ENCODE measurements at places on chromosomes 2 and 18.

DNA sequence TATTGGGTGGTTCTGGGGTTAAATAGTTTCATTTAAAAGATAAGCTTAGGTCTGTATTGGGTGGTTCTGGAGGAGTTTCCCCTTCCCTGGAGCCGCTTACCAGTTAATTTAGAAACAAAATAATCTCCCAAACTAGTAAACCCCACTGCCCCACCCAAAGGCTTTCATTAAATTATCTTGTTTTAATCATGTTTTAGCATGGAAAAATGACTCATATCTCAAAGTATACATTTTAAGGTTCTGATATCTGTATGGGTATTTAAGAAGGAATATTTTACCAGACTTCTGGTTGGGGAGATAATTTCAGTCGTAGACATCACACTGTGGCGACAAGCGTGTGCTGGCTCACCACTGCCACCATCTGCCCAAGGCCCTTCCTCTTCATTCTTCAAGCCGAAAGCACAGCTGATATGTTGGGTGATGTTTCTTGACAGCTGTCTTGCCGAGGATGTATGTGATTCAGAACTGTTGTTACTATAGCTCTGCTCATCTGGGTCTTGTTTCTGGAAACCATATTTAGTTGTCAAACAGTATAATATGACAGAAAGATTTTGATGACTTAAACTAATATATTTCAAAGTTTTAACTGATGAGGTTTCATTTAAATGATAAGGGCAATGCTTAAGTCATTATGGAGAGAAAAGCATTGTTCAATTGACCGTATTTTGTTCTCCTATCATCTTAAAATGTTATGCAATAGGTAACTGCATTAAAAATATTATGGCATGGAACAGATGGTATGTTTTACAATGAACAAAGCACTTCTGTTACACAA lies 5.1 kb downstream of the FIGLA start:
- no peak for DNase-seq

DNA sequence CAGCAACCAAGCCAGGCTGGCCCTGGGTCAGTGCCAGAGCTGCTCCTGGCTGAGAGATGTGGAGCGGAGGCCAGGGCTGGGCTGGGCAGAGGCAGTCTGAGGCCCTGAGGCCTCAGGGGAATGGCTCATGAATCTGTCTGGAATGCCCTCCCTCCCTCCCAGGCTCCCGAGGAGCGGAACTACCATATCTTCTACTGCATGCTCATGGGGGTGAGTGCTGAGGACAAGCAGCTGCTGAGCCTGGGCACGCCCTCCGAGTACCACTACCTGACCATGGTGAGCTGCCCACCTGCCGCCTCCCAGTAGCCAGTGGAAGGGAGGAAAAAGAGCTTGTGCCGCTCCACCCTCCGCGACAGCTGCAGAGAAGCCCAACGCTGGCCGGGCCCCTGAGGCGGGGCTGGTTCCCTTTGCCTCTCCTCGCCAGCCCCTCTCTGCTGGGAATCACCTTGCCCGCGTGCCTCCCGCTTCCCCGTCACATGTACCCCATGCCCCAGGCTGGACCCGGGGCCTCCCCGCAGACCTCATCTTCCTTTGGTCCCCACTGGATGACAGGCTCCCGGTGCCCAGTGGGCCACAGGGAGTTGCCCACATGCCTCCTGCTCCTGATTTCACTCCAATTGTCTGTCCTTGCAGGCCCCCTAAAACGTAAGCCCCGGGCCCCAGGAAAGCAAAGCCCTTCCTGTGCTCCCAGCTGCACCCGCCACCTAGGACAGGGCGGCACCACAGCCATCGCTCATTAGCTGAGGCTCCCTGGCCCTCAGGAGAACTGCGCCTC lies 41.1 kb downstream of the MYO7B start:
- no peak for DNase-seq

DNA sequence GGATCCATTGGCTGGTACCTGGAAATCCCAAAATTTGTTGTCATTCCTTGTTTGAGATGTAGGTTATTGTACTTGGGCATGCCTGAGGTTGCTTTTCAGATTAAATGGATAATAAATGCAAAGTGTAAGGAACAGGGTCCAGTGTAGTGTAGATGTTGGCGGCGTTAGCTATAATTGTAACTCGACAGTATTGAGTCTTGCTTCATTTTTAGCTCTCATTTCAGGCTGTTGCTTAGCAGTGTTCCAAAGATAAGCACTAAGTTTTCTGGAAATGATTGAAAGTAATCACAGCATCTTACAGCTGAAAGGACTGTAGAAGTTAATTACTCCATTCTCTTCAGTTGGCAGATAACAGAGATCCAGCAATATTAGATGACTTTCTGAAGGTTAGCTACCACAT lies 47.8 kb upstream of the SPTBN1 start:
- no peak for DNase-seq

DNA sequence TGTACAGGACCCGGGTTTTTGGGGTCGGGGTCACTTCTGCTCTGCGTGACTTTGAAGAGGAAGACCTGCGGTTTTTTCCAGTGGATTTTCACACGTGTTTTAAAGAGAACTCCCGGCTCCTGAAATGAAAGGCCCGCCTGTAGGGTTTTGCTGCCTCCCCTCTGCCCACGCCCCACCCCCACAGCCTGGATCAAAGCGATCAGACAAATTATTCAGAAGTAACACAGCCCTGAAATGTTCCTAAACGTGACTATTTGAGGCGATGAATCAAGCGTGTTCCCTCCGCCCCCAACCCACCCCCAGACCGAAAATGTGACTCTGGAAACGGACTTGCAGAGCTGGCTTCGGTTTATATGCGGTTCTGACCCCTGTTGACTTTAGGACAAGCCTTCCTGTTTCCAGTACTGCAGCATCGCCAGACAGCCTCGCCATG lies 28.7 kb upstream of the SMIM21 start:
- DNase-seq = no peak

DNA sequence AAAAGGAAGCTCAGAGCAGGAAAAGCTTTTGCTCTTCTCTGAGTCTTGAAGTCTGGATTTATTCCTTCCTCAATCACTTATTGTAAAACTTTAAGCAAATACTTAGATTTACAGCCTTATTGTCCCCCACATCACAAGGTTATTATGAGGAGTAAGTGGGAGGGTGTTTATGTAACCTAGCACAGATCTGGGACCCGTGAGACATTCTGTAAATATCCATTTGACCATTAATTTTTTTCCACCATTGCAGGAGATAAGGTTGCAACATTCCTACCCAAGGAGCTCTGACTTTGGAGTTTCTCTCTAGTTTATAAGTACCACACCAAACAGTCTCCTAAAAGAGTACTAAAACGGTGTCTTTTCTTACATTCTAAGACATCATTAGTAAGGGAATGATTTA lies 52.1 kb upstream of the CTIF start:
- no peak for DNase-seq

DNA sequence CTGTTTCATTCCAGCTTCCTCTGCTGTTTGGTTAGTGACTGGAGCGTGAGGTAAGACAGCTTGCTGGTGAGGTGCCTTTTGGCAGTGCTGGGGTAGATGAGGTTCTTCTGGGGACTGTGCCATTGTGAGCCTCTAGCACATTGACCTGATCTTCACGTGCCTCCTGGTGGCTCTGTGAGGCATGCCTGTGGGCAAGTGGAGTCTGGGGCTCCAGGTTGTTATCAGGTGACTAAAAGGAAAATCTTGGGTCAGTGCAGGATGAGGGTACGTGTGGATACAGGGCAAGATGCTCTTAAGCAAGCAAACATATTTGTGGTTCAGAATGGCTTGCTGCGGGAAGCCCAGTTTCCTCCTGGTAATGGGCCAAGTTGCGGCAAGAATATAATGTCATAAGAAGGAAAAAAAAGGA lies 75.4 kb downstream of the FHOD3 start:
- no peak for DNase-seq

DNA sequence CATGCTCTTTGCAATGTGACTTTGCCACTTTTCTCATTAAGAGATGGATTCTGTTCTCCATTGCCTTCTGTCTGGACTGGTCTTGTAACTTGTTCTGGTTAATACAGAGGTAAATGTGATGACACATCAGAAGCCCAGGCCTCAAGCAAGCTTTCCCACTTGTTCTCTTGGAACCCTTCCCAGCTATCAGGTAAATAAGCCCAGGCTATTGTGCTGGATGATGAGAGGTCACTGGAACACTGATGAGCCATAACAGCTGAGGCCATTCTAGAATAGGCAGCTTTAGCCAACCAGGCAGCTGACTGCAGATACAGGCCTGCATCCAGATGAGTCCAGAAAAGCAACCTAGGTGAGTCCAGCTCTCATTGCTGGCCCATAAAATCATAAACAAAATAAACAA lies 1007.0 kb upstream of the ACVR2A start:
- no peak for DNase-seq

DNA sequence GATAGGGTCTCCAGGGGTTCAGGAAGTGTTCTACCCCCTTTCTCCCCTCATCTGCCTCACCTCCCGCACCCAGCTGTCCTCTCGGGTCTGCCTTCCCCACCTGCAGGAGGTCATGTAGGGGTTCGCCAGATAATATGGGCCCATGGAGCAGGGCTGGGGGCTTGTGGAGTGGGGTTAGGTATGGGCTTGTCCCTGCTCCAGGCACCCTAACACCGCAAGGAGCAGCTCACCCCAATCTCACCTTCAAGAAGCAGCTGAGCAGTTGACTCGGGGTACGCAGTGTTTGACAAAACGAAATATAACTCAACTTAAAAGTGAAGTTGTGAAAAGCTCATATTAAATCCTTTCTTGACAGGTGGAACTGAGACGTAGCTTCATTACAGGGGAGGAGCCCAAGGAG lies 99.6 kb downstream of the CTIF start:
- DNase-seq = no peak

DNA sequence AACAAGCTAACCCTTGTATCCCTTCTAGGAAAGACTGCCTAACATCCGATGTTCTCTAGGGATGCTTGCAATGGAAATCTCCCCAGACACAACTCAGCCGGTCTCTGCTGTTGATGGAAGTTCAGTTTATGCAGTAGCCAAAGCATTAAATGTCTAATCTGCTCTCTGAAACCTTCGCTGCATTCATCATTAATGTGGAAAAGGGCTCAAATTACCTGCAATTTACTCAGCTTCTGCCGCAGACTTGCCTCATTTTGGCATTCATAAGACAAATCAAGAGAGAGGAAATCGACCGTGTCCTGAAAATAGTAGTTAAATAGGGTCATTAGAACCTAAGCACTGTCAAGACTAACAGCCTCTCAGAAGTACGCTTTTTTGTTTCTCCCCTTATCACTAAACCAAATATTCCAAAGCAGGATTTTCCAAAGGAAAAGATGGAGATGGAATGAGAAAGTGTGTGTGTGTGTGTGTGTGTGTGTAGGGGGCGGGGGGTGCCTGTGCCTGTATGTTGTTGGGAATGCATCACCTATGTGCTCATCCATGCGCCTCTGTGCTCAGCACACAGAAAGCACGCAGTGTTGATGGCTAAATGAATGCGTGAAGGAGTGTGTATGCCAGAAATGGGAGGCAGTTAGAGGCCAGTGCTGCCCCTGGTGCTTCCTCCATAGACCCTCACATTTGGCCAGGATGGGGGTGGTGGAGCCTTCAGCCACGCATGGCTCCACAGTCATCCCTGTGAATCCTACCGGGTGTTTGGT lies 7.4 kb downstream of the LCT start:
- DNase-seq = no peak

DNA sequence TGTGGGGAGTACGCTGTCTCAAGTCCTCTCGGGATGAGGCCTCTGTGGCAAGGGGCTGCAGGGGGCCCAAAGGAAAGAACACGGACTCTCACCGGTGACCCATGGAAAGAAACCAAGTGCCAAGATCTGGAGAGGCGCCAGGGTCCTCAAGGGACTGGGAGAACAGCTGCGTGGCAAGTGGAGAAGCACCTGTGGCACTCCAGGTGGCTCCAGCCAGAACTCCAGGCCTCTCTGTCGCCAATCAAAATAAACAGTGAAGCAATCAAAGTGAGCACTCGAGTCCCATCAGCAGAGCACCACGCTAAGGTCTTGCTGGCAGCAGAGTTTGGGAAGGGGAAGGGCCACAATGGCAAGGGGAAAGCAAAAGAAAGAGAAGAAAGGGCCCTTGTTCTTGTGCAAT lies 54.7 kb downstream of the BCL2 start:
- no peak for DNase-seq

- no peak for DNase-seq
Measured at GRCh38 chr2:18526429-18526828, 34.0 kb downstream of the RDH14 start.

- DNase-seq = no peak
Measured at GRCh38 chr2:14015113-14015630, 617.3 kb upstream of the LRATD1 start.

GRCh38 chr2:106965611-106966010 lies 79.6 kb upstream of the ST6GAL2 start:
- no peak for DNase-seq

GRCh38 chr2:176763851-176764404 lies 448.7 kb upstream of the HNRNPA3 start:
- DNase-seq = no peak

DNA sequence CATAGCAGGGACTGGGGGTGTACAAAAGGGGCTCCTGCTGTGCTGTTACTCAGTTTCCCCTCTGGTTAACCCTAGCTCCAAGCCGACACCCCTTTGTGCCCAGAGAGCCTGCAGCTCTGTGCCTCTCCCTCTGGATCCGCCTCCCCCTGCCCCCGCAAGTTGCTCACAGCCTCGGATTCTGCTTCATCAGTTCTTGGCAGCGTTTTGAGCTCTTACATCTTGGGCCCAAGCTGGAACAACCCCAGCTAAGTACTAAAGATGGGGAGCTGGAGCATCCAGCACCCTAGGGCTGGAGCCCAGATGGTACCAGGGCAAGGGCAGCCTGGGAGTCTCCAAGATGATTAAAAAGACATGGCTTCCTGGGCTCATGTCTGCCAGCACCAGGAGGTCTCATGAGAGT lies 40.7 kb downstream of the POMC start:
- DNase-seq = no peak

DNA sequence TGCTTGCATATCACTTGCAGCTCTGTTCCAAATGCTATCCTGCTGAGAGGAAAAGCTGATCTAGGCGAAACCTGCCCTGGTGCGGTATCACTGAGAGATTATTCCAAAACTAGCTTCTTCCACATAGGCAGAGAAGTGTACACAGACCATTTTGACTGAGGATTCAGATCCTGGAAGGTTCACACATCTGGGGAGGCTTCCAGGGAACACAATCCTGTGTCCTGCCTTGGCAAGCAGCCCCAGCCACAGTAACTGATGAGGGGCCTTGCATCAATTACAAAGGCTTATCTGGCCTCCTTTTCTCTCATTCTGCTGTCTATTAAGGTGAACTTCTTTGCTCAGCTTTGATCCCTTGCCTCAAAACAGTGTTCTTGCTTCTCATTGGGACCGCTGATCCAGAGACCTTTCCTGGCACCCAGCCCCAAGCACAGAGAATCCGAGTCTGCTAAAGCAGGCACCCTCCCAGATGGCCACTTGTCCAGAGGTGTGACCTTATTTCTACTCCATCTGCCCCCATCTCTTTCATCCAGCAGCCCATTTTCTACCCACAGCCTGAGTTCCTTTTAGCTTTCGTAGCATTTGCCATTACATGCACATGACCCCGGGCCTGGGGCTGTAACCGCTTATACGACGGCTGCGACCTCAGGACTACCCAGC lies 52.3 kb upstream of the ZFP36L2 start:
- no peak for DNase-seq

DNA sequence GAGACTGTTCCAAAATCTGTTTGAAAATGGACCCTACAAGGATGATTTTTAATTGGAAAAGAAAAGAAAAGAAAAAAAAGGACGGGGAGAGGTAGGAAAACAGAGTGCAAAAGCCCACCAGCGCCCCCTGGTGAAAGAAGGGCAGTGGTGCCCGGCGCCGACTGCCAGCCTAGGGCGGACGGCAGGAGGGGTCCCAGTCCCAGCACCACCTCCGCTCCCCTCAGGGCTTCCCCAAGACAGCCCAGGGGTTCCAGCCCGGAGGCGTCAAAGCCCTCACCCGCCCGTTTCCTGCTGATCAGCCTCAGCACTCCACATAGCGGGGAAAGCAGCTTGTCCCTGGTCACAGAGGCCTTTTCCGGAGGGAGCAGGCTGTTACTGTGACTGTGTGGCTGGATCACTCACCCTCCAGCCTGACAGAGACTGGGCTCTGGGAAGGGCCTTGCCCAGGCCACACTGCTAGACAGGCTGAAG lies 213.9 kb downstream of the TFCP2L1 start:
- no peak for DNase-seq
